ENCODE measurements at places on chromosomes 5 and 9. TPM values are rescaled to one million over a fixed set of nuclear protein-coding genes. Genes with fewer than 3 reads are reported as not detected.
A peak's percentile ranks its signal among the peaks of the same experiment; 100 is the strongest.

GRCh38 chr5:161547406-161547737 lies 847 bp upstream of the GABRB2 start:
- peaks cover 18% of the 10 kb centered on the region for H3K27me3 ChIP-seq
- no peak for DNase-seq
- H3K4me3 ChIP-seq = peak overlapping the region; percentile 85
- no peak overlapping the region for H3K27ac ChIP-seq

- no peaks in the 10 kb centered on the region for H3K36me3 ChIP-seq
- H3K27ac ChIP-seq = no peak overlapping the region
- no peaks in the 10 kb centered on the region for H3K27me3 ChIP-seq
These were observed 50.2 kb upstream of the SLC30A5 start for GRCh38 chr5:69043655-69043996.

Gene CLK4
- total RNA-seq = 19.9 TPM

DNA sequence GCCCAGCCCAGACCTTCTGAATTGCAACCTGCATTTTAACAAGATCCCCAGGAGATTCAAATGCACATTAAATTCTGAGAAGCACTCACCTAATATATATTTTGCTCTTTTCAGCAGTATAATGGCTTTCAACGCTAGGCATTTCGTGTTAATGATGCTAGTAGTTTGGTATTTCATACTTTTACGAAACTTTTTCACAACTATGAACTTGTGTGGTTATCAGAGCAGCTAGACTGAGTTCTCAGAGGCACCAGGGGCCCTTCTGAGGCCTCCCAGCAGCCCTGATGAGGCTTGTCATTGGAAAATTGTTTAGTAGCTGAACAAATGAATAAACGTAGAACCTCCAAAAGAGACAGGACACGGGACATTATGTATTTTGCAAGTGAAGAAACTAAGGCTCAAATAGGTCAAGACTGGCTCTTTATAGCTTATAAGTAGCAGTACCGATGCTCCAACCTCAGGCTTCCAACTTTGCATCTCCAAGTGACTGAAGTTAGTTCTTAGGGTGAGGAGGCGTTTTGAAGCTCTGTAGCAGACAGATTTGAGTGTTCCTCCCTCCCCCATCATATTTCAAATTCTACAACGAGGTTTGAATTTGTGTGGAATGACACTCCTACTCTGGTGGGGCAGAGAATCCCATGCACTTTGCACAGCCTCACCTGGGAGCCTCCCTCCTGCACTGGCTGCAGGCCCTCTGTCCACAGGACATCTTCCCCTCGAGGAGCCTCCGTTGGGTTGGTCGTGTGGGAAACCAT lies 121.1 kb upstream of the SLC25A48 start:
- no peak for DNase-seq
- peaks cover 6% of the 10 kb centered on the region for H3K4me1 ChIP-seq
- no peak overlapping the region for H3K27ac ChIP-seq
- H3K36me3 ChIP-seq = no peaks in the 10 kb centered on the region
- H3K4me3 ChIP-seq = no peak overlapping the region

DNA sequence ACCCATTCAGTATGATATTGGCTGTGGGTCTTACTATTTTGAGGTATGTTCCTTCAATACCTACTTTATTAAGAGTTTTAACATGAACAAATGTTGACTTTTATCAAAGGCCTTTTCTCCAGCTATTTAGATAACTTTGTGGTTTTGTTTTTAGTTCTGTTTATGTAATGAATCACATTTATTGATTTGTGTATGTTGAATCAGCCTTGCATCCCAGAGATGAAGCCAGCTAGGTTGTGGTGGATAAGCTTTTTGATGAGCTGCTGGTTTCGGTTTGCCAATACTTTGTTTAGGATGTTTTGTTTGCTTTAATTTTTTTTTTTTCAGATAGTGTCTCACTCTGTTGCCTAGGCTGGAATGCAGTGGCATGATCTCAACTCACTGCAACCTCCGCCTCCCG lies 609.0 kb upstream of the COX7C start:
- H3K4me3 ChIP-seq = no peak overlapping the region
- no peaks in the 10 kb centered on the region for H3K27me3 ChIP-seq
- H3K4me1 ChIP-seq = no peaks in the 10 kb centered on the region
- H3K36me3 ChIP-seq = no peaks in the 10 kb centered on the region

Measured in endothelial cell (in vitro differentiated cells).